ENCODE measurements at places on chromosomes 3 and 15.
A peak's percentile ranks its signal among the peaks of the same experiment; 100 is the strongest.

GRCh38 chr15:101399431-101399830 lies 90.1 kb downstream of the PCSK6 start:
- DNase-seq: no peak

DNA sequence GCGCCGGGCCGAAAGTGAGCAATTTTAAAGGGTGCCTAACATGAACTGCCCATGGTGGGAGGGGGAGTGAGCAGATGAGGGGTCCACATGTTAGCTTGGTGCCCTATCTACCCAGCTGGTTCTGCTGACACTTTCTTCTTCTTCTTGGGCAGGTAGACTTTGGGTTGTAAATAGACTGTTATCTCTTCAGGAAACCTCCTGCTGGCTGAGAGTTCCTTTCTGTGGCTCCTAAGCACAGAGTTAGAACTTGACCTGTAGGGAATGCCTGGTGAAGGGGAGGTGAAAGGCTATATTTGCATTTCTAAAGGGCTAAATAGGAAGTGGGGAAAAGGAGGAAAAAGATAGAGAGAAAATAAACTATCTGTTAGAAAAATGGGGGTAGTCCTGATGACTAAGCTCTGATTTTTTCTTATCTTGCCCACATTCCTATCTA lies 521.4 kb upstream of the TGFBR2 start:
- DNase-seq: no peak

DNA sequence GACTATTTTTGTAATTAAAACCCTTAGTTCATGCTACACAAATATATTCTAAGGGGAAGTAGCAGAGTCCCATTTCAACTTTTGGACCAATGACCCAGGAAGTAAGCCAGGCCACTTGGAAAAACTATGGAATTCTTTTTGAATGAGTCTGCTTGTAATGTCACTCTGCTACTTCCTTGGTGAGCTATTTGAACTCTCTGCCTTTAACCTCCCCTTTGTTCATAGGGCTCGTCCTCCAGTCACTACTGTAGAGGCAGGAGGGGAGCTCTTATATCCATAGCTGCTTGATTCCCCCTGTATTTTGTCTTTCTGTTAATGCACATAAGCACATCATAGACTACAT lies 119.6 kb downstream of the UACA start:
- no peak for DNase-seq

- DNase-seq: no peak
These were observed 21.3 kb downstream of the GORASP1 start for GRCh38 chr3:39086144-39086543.

DNA sequence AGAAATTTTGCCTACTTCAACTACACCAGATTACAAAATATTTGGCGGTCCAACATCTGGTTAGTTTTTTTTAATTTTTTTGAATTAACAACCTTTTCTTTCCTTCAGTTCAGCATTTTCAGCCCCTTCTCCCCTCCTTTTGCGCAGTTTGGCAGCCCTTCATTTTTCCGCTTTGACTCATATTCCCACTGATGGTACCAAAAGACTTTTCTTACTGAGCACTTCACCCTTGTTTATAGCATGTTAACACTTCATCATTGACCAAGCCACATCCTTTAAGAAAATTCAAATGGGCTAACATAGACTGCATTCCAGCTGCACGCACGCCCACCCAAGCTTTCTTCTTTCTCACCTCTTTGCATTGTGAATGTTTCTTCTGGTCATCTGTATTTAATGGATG lies 49.7 kb downstream of the SEMA6D start:
- DNase-seq: no peak

- peak; percentile 5 for DNase-seq
These were observed 80.8 kb downstream of the KCNH8 start for GRCh38 chr3:19229086-19229485.

- DNase-seq: peak; percentile 74
These were observed 725.5 kb upstream of the ARRDC4 start for GRCh38 chr15:97234851-97235610.

DNA sequence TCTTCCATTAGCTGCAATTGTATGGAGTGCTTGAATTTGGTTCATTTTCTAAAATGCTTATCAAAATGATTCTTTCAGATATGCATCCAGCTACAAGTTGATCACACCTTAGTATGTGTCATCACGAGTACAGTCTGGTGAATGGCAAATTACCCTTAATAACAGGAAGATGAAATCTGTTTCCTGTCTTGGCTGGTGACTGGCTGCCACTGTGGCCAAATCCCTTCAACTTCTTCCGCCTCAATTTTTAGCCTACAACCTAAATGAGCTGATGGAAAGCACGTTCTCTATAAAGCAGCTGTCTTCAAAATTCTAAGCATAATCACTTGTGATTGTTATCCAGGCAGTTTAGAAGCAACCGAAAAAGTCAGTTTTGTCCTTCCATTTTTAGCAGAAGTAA lies 387.1 kb upstream of the NECTIN3 start:
- no peak for DNase-seq

DNA sequence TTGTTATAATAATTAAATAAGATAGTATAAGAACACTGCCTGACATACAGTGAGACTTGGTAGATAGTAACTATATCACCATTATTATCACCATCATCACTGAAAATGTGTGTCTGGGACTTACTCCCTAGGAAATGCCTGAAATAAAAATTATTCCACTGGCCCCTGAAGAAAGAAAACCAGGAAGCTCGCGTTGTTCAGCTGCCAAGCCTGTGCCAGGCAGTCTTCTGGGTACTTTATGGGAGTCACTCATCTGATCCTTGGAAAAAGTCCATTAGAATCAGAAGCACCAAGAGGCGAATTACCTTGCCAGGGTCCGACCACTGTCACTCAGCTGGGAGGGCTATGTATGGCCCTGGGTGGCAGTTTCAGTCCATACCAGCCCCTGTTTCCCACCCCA lies 220.3 kb upstream of the TPM1 start:
- no peak for DNase-seq

- no peak for DNase-seq
These were observed 59.7 kb upstream of the FURIN start for GRCh38 chr15:90808517-90809235.

GRCh38 chr3:142568393-142569017 lies 10.0 kb downstream of the ATR start:
- no peak for DNase-seq

- no peak for DNase-seq
These were observed 6.8 kb downstream of the CSK start for GRCh38 chr15:74788683-74789151.

GRCh38 chr3:103406320-103406850 lies 971.6 kb downstream of the ZPLD1 start:
- DNase-seq: peak; percentile 65

Data from NCI-H82 (cell line).